NCI-H2081 treated with DMSO at 0.1 percent for 48 hours (cell line): ENCODE measurements at places on chromosomes 2 and 18.

DNA sequence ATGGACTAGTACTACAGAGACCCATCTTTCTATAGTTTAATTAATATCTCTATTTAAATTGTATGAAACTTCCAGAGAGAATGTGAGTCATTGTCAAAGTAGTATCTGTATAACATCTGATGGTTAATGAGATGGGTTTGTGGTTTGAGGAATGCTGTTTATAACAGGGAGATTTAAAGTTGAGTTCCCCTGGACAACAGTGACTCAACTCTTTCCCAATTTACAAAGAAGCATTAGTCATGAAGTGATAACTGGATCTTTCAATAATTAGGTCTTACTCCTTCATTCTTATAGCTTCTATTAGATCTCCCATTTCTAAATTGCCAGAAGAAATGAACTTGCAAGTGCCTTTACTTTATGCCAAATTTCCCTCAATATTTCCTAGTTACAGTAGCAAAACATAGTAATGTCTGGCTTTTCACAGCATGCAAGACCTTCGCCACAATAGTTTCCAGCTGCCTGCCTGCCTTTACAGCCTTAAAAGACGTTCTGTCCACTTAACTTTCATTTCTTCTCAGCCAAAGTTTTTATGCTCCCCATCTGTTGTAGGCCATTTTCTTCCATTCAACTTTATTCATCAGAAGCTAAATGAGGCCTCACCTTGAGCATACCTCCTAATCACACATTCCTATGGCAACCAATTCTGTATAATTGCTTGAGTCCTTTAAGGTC, 47.7 kb upstream of the WDR75 start:
- no peak for DNase-seq

DNA sequence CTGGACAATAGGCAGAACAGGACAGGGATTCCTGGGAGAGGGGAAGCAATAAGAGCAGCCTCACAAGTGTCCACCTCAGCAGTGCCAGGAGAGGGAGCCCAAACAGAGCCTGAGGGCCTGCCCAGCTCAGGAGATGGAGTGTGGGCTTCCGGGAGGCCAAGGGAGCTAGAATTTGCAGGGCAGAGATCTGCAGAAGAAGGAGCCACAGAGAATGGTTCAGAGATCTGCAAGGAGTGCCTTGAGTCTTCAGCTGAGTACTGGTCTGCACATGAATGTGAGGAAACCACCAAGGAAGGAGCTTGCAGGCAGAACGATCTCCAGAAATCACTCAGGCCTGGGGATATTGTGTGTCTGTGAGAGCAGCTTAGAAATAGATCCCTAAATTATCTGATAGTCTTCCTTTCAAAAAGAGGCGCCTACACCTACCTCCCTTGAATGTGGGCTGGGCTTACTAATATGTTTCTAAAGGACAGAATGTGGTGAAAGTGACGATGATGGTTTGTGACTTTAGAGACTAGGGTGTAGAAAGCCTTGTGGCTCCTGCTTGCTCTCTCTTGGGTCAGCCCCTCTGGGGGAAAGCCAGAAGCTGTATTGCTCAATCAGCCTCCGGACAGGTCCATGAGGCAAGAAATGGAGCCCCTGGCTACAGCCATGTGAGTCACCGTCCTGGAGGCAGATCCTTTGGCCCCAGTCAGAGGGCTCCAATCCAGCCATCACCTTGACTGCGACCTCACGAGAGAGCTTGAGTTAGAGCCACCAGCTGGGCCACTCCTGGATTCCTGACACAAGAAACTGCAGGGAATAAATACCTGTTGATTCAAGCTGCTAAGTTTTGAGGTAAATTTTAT, 7.6 kb upstream of the LPIN1 start:
- DNase-seq: no peak

DNA sequence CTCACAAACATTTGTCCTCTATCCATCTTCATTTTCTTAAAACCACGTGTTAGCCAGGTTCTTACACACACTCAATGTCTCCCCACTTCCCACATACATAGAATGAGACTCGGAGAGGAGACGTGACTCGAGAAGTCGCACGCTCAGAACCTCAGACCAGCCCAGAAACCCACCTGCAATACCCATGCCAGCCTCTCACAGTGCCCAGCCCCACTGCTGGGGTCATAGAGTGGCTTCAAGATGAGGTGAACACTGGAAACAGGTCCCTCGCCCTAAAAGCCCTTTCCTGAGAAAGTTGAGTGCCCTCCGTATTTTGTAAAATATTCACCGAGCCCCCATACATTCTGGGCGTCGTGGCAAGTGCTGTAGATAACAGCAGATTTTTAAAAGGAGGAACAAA, 487.4 kb downstream of the EIPR1 start:
- no peak for DNase-seq

GRCh38 chr18:5884375-5884774, 10.9 kb downstream of the TMEM200C start:
- DNase-seq: no peak

- DNase-seq: no peak
Observed at GRCh38 chr18:22284581-22285360, 115.4 kb downstream of the GATA6 start.

- DNase-seq: no peak
Observed at GRCh38 chr2:158973116-158973956, 4.9 kb downstream of the TANC1 start.

DNA sequence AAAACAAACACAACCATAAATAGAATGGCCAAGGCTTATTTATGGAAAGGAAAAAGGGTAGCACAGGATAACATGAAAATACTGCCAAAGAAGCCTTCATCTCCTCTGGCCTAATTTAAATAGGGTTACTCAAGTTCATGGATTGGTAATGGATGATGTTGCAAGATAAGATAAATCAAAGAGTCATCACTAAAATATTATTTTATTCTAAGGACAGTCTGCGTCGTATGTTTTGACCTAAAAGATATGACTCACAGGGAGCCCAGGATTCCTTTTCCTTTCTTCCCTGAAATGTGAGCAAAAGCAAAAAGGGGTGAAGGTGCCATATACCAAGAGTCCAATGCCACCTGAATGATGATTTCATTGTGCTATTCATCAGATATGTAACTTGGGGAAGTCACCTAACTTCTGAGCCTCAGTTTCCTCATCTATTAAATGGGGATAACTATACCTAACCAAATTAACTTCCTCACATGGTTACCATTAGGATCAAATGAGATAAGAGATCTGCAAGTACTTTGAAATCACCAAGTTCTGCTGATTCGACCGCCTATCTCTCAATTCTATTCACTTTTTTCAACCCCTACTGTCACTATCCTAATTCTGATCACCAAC, 137.7 kb downstream of the THADA start:
- no peak for DNase-seq

- DNase-seq: no peak
Observed at GRCh38 chr2:168348076-168348475, 100.7 kb upstream of the STK39 start.

GRCh38 chr2:188518381-188518780, 226.7 kb downstream of the GULP1 start:
- DNase-seq: no peak

DNA sequence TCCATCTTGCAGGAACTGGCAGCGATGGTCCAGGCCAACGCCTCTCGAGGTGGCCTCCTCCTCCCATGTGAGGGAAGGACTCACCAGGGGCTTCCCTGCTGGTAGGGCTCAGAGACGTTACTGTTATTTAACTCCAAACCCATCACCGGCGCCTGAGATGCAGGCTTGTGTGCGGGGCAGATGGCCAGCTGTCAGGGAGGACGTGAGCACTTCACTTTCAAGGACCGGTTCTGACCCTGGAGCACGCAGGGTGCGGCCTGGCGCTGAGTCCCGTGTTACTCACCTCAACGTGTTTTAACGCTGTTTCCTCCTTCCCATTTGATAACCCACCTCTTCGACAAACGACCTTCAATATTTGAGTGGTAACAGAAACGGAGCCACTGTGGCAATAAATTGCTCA, 350.2 kb downstream of the ZNF516 start:
- DNase-seq: no peak

- DNase-seq: no peak
Observed at GRCh38 chr2:209499069-209499468, 75.2 kb downstream of the MAP2 start.

- no peak for DNase-seq
Observed at GRCh38 chr2:30136764-30137444, 9.9 kb upstream of the YPEL5 start.
